ENCODE measurements at places on chromosomes 2 and 18.

DNA sequence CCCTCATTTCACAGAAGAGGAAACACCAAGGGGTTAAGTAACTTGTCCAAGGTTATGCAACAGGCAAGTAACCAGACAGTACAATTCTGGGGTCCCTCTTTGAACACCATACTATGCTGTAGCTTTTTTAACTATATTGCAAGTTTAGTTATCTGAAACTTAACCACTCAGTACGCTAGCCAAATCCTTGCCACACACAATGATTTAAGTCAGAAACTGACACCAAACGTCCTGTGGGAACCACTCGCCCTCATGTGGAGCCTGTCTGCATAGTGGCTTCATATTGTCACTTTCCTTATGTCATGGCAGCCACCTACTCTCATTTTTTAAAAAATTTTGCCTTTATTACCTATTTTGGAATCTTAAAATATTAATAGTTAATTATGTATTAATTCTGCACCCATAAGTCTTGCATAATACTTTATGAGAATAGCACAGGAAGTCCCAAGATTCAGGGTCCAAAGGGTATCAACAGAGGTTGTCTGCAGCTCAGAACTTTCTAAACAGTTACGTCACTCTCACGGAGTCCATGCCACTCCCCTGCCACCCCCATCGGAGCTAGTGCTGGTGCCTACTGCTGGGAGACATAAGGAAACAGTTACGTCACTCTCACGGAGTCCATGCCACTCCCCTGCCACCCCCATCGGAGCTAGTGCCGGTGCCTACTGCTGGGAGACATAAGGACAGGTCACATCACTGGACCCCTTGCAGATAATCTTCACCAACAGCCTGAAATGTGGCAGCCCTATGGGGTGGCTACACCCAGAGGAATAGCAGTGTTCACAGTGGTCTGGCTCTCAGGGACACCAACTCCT, 99.0 kb downstream of the L3MBTL4 start:
- no peak for DNase-seq

- DNase-seq = no peak
Observed at GRCh38 chr2:224722770-224723169, 6.6 kb upstream of the CCDC195 start.

DNA sequence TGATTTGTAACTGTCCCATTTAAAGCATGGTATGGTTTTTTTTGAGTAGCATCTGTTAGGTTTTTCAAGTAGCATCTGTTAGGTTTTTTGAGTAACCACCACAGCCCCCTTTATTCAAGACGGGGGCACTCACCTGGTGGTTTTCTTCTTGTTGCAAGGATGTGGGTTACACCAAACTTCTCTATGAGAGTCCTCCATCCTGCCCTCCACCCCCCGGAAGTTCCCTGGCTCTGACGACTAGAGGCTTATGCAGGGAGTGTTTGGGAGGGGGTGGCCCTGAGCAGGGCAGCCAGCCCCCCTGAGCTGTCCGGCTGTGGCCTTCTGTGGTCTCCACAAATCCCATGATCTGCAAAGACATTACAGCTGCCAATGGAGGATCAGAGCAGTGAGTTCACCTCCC, 39.3 kb downstream of the MTCL1 start:
- no peak for DNase-seq

GRCh38 chr2:217901400-217901799, 101.4 kb downstream of the TNS1 start:
- DNase-seq = no peak

- no peak for DNase-seq
Observed at GRCh38 chr2:197575987-197576386, 60.1 kb downstream of the MOB4 start.

DNA sequence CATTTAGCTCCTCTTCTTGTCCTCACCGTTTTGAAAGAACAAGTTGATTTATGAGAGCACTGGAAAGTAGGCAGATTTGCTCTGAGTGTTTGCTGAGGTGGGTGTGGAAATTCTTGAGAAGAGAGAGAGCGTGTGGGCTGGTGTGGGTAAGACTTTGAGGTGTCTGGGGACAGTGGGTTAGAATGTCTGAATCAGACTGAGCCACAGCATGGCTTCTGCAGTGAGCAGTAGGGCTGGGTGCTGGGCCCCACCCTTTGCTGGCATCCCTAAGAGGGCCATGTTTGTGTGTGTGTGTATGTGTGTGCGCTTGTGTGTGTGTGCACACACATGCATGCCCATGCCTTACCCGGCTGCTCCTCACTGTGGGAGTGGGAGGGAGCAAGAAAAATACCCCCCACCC, 63.7 kb downstream of the COPS8 start:
- no peak for DNase-seq

GRCh38 chr2:55141572-55142413, 90.3 kb downstream of the CLHC1 start:
- no peak for DNase-seq

- DNase-seq = no peak
Observed at GRCh38 chr2:55111570-55112228, 61.4 kb upstream of the RTN4 start.

Measured in GM13977 (cell line).